Head of caudate nucleus (tissue), 42 donors: ENCODE measurements at places on chromosomes 2 and 18.

DNA sequence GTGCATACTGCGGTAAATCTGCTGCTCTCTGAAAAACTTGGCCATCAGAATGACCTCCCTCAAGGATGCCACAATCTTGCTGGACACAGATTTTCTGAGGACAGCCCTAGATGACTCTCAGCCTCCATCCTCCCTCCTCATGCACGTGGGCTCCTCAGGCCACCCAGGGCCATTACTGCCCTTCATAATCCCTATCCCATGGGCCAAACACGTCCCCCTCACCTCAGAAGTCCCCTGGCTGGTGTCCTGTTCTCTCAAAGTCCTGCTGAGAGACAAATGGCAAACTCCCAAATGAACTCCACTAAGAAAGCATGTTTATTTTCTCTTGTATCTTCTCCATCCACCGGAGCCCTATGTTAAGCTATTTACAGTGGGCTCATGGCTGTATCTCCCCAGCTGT is 125.7 kb downstream of the MRO start:
- no peak for DNase-seq

- no peak for DNase-seq
Observed at GRCh38 chr2:150351922-150352321, 135.5 kb downstream of the RND3 start.

- DNase-seq, result no peak
Observed at GRCh38 chr2:85668009-85668856, at the start of gene SFTPB. Gene SFTPB (minus strand): TSS chr2:85668199. CDS start chr2:85668183, 16 bp downstream.

GRCh38 chr2:236168110-236169080 is at the start of gene GBX2:
Gene GBX2 (minus strand): TSS chr2:236168386. CDS start chr2:236167971, 415 bp downstream.
- peak; percentile 55 for DNase-seq

GRCh38 chr2:190844700-190845401 is 35.8 kb upstream of the GLS start:
- no peak for DNase-seq

DNA sequence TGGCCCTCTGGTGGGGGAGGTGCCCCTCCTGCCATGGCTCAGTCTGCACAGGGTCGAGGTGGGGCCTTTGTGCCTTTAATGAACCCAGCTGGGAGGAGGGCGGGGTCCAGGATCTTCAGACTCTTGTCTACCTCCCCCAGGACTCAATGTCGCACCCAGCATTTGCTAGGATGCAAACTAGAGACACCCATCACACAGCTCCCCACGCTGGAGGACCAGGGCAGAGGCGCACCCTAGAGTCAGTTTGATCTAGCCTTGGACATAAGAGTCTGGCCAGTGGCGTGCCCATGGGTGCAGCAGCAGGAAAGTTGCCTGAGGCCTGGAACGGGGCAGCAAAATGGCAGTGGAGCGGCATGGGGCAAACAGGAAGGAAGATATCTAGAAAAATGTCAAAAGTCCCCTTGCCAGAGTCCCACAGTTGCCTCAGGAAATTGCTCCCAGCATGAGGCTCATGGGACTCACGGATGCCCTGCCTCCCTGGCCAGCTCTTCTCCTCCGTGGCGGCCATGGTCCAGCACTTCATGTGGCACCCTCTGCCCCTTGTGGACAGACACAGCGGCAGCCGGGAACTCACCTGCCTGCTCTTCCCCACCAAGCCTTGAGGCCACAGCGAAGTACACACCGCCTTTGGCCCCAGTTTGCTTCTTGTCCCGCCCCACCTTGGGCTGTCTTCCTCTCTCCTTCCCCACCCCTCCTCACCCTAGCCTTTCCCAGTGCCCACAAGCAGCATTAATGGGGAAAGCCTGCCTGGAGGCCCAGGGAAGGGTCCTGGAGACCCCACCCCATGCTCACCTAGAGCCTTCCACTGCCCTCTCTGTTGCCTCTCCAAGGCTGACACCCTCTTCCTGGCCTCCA is 17.7 kb downstream of the SH2D6 start:
- no peak for DNase-seq

- no peak for DNase-seq
Observed at GRCh38 chr2:45117383-45117782, 108.1 kb upstream of the SIX2 start.
